ENCODE measurements at places on chromosomes 13 and 19. TPM values are rescaled to one million over a fixed set of nuclear protein-coding genes. Genes with fewer than 3 reads are reported as not detected.

Gene LPAR2
- 79.7 TPM for total RNA-seq

DNA sequence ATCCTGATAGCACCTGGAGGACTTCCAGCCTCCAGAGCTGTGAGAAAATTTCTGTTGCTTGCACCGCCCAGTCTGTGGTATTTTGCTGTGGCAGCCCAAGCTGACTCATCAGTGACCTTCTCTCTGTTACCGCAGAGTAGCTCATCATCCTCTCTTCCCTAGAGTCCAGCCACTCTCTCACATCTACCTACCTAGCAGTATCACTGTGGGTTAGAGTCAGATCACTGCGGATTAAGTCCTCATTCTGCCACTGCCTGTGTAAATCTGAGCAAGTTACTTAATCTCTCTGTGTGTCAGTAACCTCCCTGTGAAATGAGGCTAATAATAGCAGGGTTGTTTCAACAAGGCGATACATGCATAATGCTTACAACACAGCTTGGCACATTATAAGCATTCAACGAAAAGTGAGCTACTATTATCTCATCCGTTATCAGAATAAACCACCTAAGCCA, 40.3 kb upstream of the USPL1 start:
- peaks cover 5% of the 10 kb centered on the region for H3K4me1 ChIP-seq
- H3K4me3 ChIP-seq, result no peak overlapping the region
- no peak overlapping the region for H3K27ac ChIP-seq
- H3K27me3 ChIP-seq, result no peaks in the 10 kb centered on the region

Gene GEMIN7
- total RNA-seq, result 14.4 TPM

GRCh38 chr19:1356508-1356865, 27.2 kb upstream of the NDUFS7 start:
- no peak overlapping the region for H3K27ac ChIP-seq
- H3K36me3 ChIP-seq, result peaks cover 6% of the 10 kb centered on the region
- no peak for DNase-seq
- H3K4me3 ChIP-seq, result no peak overlapping the region

DNA sequence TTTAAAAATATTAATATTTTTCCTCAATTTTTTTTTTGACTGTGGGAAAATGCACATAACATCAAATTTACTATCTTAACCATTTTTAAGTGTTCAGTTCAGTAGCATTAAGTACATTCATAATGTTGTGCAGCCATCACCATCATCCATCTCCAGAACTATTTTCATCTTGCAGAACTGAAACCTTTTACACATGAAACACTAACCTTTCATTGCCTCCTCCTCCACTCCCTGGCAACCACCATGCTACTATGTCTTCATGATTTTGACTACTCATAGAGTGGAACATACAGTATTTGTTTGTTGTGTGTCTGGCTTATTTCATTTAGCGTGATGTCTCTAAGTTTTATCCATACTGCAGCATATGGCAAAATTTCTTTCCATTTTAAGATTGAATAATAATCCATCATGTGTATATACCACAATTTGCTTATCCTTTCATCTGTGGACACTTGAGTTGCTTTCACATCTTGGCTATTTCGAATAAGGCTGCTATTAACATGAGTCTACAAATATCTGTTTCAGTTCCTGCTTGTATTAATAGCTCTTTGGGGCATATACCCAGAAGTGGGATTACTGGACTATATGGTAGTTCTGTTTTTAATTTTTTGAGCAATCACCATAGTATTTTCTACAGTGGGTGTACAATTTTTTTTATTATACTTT, 376.4 kb downstream of the MTUS2 start:
- no peaks in the 10 kb centered on the region for H3K27me3 ChIP-seq
- no peaks in the 10 kb centered on the region for H3K4me1 ChIP-seq
- no peak overlapping the region for H3K27ac ChIP-seq
- H3K36me3 ChIP-seq, result no peaks in the 10 kb centered on the region
- no peak overlapping the region for H3K4me3 ChIP-seq

Gene PSG3
- not detected for total RNA-seq

Gene TMEM221
- not detected for total RNA-seq

GRCh38 chr19:42229301-42229854, 9.3 kb downstream of the ZNF526 start:
- H3K4me3 ChIP-seq, result no peak overlapping the region
- no peak for DNase-seq
- H3K27me3 ChIP-seq, result no peaks in the 10 kb centered on the region

All from T-cell (primary cell).